RCC 7860 (cell line): ENCODE measurements at places on chromosomes 7 and 10.
A peak's percentile ranks its signal among the peaks of the same experiment; 100 is the strongest.

DNA sequence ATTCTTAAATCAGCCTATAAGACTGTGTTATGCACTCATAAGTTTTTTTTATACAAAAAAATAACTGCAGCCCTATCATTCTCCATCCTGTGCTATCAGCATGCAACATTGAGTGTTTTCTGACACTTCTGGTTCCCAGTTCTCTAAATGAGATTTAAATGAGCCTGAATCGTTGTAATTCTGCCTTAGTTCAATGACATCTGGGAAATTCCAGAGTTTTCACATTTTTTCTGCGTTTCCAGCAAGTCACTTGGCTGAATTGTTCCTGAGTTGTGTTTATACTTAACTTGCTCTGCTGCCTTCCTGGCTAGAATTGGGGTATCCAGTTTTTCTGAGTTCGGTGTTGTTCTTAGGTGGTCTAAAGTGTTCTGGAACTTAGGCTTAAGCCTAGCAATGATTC lies 636.1 kb upstream of the FZD8 start:
- no peak for DNase-seq

DNA sequence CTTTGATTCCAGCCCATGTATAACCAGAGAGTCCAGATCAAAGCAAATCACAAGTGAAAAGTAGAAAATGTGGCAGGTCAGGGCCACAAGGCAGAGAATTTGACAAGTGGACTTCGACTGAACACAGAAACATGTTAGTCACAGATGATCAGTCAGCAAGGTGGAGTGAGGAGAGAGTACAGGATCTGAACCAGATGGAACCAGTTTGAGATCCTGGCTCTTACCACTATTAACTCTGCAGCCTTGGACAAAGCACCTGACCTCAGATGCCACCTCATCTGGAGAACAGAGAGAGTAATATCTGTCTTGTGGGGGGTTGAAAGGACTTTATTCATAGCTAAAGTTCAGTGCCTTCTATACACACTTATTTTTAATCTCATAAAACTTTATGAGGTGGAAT lies 4.4 kb downstream of the MRLN start:
- no peak for DNase-seq

DNA sequence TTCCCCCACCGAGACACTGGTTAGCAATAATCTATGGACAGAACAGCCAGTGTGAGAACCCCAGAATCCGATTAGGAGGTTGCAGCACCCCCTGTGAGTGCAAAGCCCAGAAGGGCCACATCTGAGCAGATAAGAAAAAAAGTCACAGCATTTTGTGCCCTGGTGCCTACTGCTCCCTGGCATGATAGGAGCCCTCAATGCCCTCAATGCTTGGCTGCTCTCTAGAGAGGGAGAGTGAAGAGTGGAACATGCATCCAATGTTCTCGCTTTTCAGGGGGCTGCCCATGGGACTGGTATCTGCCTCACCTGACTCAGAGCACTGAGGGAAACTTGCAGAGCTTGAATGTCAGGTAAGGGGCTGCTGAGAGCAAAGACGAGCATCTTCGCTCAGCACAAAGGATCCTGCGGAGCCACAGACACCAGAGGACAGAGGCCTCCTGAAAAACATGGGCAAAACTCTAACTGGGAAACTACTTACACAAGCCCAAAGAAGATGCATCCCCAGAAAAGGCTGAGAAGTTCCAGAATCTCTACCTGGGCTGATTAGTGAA lies 98.0 kb upstream of the FAM20C start:
- DNase-seq, result no peak

DNA sequence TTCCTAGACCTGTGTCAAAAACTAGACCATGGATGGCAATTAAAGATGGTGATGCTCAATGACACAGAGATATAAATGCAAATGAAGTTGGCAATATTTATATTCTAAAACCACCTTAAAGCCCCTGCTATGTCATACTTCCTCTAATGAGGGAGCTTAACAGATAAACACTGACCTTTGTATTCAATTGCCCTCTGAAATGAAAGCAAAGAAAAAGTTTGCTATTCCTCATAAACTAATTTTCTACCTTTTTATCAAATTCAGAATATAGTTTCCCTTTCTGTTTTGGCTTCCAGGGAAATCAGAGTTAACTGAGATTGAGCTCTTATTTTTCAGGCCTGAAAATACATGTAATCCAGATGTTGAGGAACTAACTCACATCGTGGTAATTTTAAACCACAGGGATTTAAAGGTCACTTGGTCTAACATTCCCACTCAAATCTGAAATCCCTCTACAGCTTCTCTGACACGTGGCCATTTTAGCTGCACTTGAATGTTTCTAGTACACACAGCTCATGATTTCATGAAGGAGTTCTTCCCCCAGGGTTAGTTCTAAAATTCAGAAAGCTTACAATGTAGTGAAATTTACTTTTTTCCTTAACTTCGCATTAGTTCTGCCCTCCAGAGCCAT lies 37.9 kb upstream of the ABCB5 start:
- no peak for DNase-seq

DNA sequence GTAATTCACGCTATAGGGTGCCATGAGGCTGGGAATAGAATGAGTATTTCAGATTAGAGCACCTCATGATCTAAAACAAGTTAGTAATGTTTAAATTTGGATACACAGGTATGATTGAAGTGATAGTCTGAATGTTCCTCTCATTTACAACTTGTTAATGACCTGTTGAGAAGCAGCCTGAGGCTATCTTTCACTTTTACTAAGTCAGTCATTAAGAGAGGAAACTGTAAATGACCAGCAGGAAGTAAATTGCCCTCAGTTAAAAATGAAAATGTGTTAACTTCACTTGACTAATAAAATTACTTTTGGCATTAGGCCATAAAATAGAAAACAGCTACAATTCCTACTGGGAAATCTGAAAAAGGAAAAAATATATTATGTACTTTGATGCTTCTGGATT lies 1042.0 kb downstream of the DNAJB9 start:
- DNase-seq, result no peak

GRCh38 chr10:113520690-113521474 lies 32.0 kb upstream of the HABP2 start:
- peak; percentile 51 for DNase-seq

- no peak for DNase-seq
Measured at GRCh38 chr10:120181154-120181553, 275.9 kb upstream of the PLPP4 start.

- no peak for DNase-seq
Measured at GRCh38 chr10:82817676-82818422, 942.9 kb downstream of the NRG3 start.

DNA sequence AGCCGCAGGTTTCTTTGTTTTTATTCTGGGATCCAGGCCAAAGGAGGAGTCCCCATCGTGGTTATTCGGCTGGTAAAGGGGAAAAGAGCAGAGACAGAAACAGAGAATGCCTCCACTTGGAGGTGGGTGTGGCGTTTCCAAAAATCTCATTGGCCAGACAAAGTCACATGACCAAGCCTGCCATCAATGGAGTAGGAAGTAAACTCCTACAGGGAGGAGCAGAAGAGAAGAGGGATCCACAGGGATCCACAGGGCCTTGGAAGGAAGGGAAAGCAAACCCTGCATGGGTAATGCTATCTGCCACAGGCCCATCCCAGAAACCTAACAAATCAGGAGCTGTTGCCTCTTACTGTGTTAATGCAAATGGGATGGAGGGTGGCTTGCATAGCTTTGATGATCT lies 425.7 kb upstream of the GALNT17 start:
- DNase-seq, result no peak

DNA sequence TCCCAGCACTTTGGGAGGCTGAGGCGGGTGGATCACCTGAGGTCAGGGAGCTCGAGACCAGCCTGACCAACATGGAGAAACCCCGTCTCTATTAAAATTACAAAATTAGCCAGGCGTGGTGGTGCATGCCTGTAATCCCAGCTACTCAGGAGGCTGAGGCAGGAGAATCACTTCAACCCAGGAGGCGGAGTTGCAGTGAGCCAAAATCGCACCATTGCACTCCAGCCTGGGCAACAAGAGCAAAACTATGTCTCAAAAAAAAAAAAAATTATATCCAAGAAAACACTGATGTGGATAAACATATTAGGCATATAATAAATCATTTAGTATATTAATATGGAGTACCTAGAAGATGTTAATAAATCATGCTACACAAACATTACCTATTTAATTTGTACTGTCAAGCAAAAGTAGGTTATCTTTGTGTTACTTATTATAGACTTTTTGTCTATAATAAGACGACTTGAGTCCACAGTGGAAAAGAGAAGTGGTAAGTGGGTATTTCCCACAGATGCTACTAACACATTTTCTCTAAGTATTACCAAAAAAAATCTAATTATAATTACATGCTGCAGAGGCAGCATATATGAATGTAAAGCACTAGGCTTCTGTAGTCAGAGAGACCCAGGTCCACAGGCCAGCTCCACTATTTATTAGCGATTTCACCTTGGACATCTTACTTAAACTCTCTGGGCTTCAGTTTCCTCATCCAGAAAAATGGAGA lies 34.5 kb downstream of the DNMBP start:
- no peak for DNase-seq

DNA sequence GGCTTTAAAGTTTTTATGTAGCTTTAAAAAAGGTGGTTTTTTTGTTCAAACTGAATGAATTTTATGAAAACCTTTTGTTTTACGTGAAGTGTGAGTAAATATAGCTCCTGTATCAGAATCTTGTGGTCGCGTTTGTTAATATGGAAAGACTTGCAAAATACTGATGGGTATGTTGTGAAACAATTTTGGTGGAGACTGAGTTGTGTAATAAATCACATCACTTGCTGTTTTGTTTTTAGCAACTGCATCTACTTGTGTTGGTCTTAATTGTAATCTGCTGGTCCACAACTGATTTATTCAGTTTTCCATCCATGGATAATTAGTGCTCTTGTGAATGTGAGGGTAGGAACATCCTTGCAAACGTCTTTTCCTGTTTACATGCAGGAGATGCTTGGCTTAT lies 10.5 kb downstream of the PLXDC2 start:
- no peak for DNase-seq

DNA sequence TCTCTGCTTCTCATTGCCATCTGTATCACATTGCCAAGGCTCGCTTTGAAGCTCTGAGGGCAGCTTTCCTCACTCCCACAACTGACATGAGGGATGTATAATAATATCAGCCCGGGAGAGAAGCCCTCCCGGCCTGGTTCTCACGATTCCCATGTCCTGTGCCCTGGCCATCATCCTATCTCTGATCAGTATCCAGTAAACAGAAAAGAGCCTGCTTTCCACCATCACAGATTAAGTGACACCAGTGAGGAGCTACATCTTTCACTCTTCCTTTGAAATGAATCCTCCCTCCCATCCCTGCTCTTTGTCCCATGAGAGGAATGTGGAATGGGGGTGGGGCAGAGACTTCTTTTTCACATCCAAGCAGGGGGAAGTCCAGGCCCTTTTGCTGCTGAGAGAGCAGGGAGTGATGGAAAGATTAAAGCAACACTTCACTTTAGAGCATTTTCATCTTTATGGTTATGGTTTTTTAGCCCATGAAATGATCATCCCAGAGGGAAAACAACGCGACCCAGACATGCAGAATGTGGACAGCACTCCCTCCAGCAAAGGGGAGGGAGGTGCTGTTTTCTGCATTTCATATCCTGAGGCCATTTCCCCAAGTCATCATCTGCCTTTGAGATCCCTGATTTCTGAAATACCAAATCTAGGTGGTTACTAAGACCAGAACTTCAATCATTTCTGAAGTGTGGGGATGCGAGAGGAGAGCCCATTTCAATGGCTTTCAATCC lies 84.6 kb upstream of the LYZL1 start:
- DNase-seq, result no peak

GRCh38 chr7:10798044-10798443 lies 175.6 kb upstream of the PHF14 start:
- DNase-seq, result no peak

GRCh38 chr10:87659571-87660483 lies at the start of gene PAPSS2:
Gene PAPSS2, plus strand, starts transcription at chr10:87659878. Its CDS starts 104 bp downstream, at chr10:87659982.
- peak; percentile 60 for DNase-seq

- DNase-seq, result no peak
Measured at GRCh38 chr7:155893664-155894063, 81.4 kb upstream of the SHH start.

- DNase-seq, result peak; percentile 44
Measured at GRCh38 chr10:114550756-114551635, 107.1 kb downstream of the ABLIM1 start.

- no peak for DNase-seq
Measured at GRCh38 chr7:108642126-108642525, 72.5 kb downstream of the DNAJB9 start.

- peak; percentile 97 for DNase-seq
Measured at GRCh38 chr7:50826371-50827172, 43.9 kb upstream of the GRB10 start.

GRCh38 chr10:25651534-25651933 lies 282.5 kb upstream of the MYO3A start:
- no peak for DNase-seq

GRCh38 chr10:130169136-130169859 lies 33.1 kb downstream of the GLRX3 start:
- DNase-seq, result peak; percentile 40

DNA sequence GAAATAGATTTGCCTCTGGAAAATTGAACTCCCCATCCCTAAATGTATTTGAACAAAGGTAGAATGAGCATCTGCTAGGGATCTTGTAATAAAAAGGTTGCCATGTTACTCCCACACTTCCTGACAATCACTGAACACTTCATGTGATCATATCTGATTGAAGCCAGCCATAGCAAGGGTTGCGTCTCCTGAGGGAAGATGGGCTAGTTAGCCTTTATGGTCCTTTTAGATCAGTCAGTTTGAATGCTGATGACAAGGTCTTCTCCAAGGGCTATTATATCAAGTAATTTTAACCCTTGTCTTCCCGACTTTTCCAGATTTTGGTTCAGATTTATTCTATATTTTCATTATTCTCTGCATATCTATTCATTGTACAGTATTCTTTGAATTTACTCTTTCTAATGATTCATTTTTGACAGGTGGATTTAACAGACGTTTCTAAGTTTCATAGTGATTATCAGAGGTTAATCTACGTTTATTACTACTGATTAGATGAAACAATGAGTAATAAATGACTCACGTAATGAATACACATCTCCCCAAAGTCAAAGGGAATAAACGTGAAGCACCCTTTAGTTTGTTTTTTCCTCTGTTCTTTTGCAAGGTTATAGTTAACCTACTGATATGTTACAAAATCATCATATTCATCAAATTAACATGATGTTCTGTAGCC lies 28.1 kb downstream of the CSGALNACT2 start:
- DNase-seq, result no peak

DNA sequence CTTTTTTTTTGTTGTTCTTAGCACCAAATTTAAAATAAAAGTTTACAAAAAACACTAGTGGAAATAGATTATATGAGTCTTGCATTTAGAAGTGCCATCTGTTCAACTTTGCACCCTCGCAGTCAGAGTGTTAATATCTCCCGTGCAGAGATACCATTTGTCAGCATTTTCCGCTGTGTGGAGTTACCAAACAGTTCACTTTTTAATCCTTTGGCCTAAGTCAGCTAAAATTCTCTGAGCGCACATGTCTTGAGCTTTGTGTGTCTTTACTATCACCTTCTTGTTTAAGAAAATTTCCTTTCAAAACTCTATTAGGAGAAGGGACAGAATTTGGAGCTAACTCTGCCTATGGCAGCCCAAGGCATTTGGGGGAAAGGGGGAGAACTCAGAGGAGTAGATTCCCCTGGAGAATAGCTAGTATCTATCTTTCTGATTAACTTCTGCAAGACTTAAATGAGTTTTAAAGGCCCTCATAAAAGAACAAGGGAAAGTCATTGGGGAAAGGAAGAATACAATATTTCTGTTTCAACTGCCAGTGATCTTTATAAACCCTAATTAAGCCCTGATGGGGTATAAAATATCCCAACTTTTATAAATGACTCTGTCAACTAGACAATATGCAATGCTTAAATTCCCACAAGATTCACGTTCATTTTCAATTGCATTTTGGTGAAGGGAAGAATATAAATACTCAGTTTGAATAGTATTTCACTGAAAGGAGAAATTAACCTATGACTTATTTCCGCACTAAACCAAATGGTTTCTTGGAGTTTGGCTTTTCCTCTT lies 114.9 kb upstream of the RAB11FIP2 start:
- DNase-seq, result no peak

GRCh38 chr7:148148456-148148855 lies 442.1 kb upstream of the C7orf33 start:
- DNase-seq, result no peak
